ENCODE measurements at places on chromosomes 2 and 18. TPM values are rescaled to one million over a fixed set of nuclear protein-coding genes. Genes with fewer than 3 reads are reported as not detected.

DNA sequence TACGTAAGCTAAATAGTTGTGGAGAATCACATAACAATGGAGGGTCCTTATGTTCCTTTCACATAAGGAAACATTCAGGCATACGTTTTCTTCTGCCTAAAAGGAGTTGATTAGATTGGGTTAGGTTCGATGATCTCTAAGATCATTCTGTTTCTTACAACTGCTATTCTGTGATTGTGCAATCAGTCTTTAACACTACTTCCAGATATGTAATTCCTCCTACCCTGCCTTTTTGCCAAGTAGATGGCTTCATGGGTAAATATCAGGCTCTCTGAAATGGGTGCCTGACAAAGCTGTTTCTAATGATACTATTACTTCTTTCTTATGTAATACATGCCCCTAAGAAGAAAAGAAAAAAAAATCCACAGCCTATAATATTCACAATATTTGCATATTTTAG is 321.5 kb downstream of the XIRP2 start:
- no peak for DNase-seq

Gene SULT1C4
- not detected for total RNA-seq

Gene RFX8
- 0.77 TPM for total RNA-seq

Gene PMAIP1
- total RNA-seq, result 41.5 TPM

Gene TTN
- 1.1 TPM for total RNA-seq

Gene STARD6
- not detected for total RNA-seq

DNA sequence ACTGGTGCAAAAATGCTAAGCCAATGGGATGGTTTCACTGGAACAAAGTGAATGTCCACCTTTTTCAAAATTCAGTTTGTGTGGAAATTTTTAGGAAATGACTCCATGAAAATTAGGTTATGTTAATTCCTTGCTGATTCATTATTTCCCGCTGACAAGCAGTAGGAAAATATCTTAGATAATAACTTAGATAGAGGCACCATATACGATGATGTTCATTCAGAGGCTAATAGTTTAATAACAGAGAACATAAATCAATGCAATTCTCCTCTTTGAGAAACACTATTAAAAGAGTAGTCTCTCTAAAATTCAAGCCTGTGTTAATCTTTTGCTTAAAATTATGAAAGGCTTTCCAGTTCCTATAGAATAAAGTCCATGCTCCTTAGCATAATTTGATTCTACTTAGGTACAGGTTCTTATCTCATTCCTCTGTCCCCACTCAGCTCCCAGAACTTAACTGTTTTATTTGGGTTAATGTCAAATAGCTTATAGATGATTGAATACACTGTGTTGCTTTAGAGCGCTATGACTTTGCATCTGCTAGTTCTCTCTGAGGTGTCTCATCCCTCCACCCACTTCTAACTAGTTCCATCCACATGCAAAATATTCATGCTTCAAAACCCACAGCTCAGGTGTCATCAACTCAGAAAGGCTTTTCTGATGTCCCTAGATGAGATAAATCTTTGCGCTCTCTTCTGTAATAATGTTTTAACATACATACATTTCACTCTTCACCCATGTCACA is 503.6 kb downstream of the ERBB4 start:
- DNase-seq, result no peak

Gene RTP5
- total RNA-seq, result not detected

GRCh38 chr18:31058897-31059296 is 16.4 kb upstream of the DSC3 start:
- no peak for DNase-seq

DNA sequence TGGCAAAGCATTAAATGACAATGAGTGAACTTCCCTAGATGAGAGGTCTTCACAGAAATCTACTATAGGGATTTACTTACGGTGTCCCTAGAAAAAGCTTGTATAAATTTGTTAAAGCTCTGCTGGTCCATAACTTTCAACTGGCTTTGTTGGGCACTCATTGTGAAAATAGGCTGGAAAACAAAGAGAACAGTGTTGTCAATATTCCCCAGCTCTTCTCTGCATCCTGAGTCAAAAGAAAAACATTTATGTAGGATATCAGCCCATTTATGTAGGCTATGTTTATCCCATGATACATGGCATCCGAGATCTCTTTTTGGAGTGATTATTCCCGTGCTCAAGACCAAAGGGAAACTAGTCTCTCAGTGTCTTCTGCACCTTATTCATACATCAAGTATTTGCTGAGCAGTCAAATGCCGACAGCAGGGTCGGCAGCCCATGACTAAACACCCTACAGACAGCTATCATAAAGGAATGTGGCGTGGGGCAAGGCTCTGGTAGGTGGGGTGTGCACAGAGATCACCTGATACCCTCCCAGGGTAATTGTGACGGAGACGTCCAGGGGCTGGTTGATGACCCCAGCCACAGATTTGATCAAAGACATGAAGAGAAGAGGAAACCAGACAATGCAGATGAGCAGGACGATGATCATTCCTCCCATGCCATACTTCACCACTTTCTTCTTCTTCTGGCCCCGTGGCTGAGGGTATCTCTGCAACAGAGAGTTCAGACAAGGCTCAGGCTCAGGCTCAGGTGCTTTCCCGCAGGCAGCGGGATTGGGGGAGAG is 155.9 kb downstream of the NAPG start:
- no peak for DNase-seq

DNA sequence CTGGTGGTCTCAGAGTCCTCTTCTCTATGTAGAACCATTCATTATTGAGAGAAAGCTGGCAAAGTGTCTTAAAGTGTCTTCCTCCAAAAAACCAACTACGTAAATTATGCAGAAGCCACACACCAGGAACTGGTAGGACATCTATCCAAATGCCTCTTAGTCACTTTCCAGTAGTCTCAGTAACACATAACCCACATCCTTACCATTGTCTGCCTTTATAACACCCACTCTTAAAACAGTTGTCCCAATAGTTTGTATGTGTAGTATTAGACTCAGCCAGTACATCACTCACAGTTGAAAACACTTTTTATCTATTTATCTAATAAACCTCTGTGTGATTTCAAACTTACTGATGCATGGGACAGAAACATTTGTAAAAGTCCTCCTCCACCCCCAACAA is 143.6 kb upstream of the HNRNPA3 start:
- DNase-seq, result no peak

- DNase-seq, result no peak
These were observed 176.7 kb upstream of the SMAD2 start for GRCh38 chr18:48106976-48107781.

GRCh38 chr2:31270131-31270530 is 36.2 kb downstream of the EHD3 start:
- DNase-seq, result peak; percentile 80

DNA sequence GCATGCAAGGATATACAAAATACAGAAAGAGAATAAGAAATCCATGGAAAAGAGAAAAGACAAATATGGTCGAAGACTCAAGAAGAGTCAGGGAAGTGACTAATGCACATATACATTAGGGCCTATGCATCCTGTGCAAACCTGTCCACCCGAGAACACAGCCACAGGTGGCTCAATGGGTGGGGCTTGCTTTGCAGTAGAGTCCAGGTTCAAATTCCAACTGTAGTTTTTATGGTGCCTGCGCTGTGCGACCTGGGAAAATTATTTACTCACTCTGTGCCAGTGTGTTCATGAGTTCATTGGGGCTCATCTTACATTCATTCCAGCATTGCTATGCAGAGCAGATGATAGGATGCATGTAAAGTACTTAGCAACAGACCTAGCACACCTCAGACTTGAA is 244.7 kb downstream of the CTNNA2 start:
- DNase-seq, result no peak

Gene CBLN2
- not detected for total RNA-seq

DNA sequence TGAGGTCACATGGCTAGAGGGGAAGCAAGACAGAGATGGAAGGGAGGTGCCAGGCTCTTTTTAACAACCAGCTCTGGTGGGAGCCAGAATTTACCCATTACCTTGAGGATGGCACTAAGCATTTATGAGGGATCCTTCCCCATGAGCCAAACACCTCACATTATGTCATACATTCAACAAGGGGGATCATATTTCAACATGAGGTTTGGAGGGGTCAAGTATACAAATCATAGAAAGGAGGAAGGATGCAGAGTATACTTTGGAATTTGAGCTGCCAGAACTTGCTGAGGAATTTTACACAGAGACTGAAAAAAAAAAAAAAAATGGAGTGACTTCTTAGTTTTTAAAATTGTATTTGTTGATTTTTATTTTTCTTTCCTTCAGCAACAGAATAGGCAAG is 891.4 kb downstream of the CCDC85A start:
- DNase-seq, result peak; percentile 20

- DNase-seq, result no peak
These were observed 81.4 kb upstream of the GATA6 start for GRCh38 chr18:22088029-22088428.

GRCh38 chr2:240881913-240882312 is 13.3 kb downstream of the AGXT start:
- no peak for DNase-seq

- no peak for DNase-seq
These were observed 127.1 kb downstream of the LPIN1 start for GRCh38 chr2:11873356-11874154.

Gene GALR1
- total RNA-seq, result not detected

DNA sequence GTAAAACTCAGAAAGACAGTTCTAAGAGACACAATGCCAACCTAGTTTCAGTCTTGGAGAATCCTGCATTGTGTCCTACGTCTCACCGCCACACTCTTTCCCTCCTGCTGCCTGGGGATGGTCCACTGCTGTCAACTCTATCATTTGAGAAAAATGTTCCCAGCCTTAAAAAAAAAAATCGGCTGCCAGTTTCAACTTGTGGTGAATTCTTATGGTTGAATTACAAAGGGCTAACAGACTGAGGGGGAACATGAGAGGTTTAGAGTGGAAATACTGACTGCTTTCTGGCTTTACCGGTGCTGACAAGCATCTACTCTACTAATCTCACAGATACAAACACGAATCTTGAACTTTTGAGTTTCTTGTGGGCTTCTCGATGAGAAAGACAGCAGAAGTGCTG is 74.0 kb downstream of the NAB1 start:
- DNase-seq, result no peak

Measured in PC-3 (cell line).